ENCODE measurements at places on chromosomes 3 and 15.

DNA sequence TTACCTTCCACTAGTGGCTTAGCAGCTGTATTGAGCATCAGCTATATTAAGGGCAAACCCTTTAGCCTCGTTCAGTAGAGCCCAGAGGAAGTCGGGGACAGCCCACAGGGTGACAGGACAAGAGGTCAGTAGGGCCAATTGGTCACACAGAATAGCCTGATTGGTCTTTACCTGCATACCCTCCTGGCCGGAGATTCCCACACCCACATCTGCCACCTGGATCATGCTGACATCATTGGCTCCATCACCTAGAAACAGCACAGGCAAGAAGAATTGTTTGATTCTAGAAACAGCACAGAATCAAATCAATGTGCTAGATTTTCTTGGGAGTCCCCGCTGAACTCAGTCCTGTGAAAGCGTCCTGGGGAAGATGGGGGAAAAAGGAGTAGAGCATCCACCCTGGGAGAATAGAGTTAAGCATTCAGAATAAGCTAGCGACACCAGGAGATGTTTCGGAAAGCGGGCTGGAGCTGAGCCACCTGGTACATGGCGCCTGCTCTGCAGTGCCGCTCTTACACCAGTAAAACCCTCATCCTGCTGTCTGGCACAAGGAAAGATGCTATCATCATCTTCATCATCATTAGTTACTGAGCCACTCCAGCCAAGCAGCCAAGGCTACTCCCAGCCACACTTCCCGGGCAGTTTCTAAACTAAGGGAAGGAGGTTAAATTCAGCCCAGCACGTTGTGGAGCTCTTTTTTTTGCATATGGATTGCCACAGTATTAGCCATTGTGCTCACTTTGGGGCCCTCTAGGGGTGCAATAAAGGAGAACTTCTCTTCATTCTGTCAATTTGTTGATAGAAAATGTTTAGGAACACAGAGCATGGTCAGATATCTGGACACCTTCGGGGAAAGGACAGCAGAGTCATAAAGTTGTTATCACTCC is 171.3 kb downstream of the ATP10A start:
- DNase-seq, result no peak

DNA sequence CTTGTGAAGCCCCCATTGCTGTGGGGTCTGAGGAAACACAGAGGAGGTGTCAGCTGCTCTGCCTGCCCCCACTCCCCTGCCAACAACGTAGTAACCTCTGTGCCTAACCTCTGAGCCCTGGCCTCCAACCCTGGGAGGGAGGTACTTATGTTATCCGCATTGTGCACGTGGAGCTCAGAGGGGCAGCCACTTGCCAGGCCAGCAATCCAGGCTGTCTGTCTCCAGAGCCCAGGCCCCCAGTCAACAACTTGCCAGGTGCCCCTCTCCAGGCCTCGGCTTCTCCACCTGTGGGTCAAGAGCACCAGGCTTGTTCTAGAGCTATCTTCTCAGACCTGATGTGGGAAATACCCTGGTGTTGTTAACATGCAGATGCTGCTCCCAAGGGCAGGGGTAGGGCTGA is 2.7 kb downstream of the TPRA1 start:
- no peak for DNase-seq

DNA sequence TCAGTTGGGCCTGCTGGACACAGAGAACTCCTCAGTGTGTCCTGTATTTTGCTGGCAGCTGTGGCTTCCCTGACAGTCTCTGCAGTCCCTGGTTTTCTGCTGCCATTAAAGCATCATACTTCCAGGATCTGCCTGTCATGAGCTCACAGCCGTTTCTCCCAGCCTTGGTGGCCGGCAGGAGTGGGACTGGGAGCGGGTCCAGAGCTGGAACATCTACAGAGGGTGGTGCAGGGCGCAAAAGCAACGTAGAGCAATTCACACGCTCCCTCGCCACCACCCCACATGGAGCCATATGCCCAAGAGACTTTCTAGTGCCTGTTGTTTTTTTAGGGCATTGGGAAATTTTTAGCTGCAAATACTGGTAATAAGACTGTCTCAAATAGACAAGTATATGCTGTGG is 33.6 kb downstream of the ABTB1 start:
- DNase-seq, result no peak

- DNase-seq, result no peak
These were observed 37.3 kb downstream of the ABCC5 start for GRCh38 chr3:183980403-183980802.

- no peak for DNase-seq
These were observed 17.9 kb downstream of the EPHB3 start for GRCh38 chr3:184579513-184579912.

DNA sequence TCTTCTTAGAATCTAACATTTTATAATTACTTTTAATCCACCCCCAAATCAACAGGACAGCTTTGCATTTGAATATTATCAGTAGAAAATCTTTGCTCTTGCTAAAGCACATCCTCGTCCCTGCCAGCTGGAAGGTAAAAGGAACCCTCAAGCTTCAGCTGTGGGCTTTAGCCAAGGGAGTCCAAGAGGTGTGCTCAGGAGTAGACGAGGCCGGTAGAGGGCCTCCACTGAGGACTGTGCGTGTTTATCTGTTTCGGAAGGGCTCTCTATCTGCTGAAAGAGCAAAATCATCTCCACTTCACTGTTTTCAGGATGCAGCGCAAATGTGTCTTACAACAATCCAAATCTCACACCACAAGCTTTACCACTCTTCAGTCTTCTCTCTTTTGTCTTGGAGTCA is 257.4 kb upstream of the IL12A start:
- DNase-seq, result no peak

DNA sequence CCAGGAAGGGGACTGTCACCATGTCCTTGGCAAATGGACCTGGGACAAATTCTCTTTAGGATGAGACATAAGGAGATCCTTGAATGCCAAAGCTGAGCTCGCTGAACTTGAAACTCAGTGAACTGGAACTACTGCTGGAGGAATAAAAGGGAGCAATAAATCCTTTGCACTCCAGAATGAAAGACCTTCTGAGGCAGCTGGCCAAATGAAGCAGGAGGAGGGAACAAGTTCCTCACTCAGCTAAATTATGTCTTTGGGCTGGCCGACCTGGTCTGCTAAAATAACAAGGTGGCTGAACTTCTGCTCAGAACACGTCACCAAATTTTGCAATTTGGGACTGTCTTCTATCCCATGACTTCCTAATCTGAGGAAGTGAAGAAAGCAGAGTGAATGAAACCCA is 314.7 kb downstream of the LPP start:
- no peak for DNase-seq

GRCh38 chr15:99546441-99547100 is 19.2 kb upstream of the MEF2A start:
- DNase-seq, result no peak

GRCh38 chr3:62749657-62750056 is 125.6 kb downstream of the CADPS start:
- DNase-seq, result no peak

- DNase-seq, result no peak
These were observed 40.0 kb downstream of the ZNF589 start for GRCh38 chr3:48280881-48281280.

GRCh38 chr3:126955004-126955790 is 27.7 kb upstream of the PLXNA1 start:
- no peak for DNase-seq

DNA sequence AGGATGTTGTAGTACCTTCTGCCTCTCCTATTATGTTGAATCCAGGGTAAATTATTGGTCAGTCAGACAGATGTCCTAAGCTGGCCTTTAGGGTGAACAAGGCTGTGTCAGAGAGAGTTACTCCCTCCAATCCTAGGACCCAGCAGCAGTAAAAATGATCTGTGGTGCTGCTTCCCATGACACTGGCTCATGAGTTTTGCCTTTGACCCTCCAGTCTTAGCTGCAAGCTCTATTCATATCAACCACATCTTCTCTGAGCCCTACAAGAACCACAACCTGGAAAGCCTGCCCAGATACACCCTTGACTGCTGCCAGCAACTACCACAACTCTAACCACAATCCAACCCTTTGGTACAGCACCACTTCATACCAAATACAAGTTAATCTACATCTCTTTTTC is 27.2 kb upstream of the PHLDB2 start:
- DNase-seq, result peak; percentile 6

DNA sequence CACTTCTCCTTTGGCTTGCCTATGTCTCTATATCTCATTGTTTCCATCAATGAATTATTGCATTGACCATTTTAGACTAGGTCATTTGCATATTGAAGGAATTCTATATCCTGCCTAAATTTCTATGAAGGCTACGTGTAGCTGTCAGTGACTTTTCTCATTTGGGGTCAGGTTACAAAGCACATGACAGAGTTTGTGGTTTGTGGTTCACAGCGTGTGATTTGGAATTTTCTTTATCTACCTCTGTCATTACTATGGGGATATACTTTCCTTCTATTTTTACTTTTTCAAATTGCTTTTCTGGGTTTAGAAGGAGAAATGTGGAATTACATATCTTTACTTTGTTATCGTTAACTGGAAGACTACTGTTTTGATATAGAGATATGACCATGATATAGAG is 317.3 kb upstream of the CFAP20DC start:
- DNase-seq, result no peak

GRCh38 chr3:3127432-3128010 is 781 bp downstream of the TRNT1 start:
- DNase-seq, result no peak

GRCh38 chr3:71728632-71729342 is 3.6 kb upstream of the EIF4E3 start:
- no peak for DNase-seq

DNA sequence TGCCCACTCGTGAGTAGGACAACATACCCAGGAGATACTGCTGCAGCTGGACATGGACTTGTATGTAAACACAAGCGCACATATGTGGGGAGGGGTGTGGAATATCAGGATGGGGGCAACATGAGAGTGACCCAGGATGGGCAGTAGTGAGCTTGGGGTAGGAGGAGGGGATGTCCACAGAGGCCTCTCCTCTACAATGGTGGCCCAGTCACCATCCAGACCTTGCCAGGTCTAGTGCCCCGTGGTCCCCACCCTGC is 266 bp upstream of the ZBTB47 start:
- DNase-seq, result no peak

DNA sequence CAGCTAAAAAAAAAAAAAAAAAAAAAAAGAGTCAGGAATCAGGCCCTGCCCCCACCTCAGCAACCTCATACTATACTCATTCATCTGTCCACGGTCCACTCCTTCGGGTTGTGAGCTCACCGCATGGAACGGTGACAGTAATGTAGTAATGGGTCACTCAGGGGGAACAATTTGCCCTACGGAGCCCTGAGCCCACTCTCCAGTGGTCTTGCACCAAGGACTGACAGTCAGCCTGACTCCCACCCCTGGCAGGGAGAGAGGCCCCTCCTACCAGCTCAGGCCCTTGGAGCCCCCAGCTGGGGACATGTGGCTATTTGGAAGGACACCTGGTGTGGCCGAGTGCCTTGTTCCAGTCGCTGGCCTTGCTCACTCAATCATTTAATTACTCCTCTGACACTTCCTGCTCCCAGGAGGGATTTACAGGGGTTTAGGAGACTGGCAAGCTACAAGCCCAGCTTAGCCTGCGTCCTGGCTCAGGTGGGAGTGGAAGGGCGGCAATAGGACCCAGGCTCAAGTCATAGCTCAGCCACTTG is 19.9 kb upstream of the CACNA2D2 start:
- DNase-seq, result no peak

- DNase-seq, result no peak
These were observed 39.4 kb downstream of the CD200 start for GRCh38 chr3:112372396-112372795.

GRCh38 chr3:153818338-153818737 is 302.9 kb upstream of the ARHGEF26 start:
- no peak for DNase-seq

DNA sequence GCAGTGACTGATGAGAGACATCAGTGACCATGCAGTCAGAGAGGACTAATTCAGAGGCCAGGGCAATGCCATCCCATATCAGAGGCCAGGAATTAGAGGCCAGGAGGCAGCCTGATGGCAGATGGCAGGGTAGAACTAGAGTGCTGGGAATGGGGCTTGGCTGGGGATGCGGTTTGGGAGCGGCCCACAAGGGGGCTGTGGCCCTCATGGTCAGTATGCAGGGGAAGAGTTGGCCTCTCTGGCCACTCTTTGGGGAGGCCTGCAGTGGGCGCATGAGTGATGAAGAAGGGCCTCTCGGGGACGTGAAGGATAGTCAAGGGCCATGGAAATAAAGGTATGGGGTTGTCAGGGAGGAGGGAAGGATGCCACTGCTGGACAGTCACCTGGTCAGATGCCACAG is 101.7 kb downstream of the EEFSEC start:
- no peak for DNase-seq

- DNase-seq, result no peak
These were observed 167.3 kb downstream of the NECTIN3 start for GRCh38 chr3:111238885-111239284.

DNA sequence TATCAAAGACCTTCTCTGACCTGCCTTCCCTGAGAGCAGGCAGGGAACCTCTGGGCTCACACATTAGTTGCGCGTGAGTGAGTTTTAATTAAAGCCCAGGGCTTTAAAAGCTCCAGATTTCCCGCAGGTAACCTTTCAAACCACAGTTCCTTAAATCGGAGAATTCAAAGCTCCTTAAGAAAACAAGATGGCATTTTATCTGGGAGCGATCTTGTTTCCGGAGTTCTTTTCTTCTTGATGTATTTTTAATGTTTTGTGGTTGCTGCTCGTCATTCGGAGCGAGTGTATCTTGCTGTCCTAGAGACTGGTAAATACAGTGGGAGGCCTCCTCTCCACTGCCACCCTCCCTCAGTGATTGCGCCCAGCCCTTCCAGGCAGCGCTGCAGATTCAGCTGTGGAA is 284.3 kb downstream of the CLSTN2 start:
- no peak for DNase-seq

- DNase-seq, result no peak
These were observed 12.8 kb upstream of the SRP14 start for GRCh38 chr15:40051616-40052415.

- no peak for DNase-seq
These were observed 642 bp downstream of the SCAP start for GRCh38 chr3:47475029-47475569.

GRCh38 chr3:169227911-169228310 is 435.6 kb downstream of the MECOM start:
- no peak for DNase-seq

- no peak for DNase-seq
These were observed 375.9 kb upstream of the WNT5A start for GRCh38 chr3:55863028-55863427.

Data from stimulated activated CD8-positive, alpha-beta memory T cell treated with anti-CD3 and anti-CD28 coated beads, Interleukin-15, amount 100 ng/mL, for 48 hours (primary cell).